ENCODE measurements at places on chromosomes 2 and 18.
A peak's percentile ranks its signal among the peaks of the same experiment; 100 is the strongest.

GRCh38 chr2:207747653-207748560 is 21.8 kb downstream of the FZD5 start:
- DNase-seq: no peak

DNA sequence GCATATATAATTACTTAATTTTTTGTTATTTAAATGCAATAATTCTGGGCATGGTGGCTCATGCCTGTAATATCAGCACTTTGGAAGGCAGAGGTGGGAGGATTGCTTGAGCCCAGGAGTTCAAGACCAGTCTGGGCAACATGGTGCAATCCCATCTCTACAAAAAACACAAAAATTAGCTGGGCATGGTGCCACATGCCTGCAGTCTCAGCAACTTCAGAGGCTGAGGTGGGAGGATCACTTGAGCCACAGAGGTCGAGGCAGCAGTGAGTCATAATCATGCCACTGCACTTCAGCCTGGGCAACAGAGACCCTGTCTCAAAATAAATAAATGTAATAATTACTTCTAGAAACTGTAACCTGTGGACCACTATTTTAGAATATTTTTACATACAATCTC is 21.5 kb upstream of the TMEM87B start:
- DNase-seq: no peak

DNA sequence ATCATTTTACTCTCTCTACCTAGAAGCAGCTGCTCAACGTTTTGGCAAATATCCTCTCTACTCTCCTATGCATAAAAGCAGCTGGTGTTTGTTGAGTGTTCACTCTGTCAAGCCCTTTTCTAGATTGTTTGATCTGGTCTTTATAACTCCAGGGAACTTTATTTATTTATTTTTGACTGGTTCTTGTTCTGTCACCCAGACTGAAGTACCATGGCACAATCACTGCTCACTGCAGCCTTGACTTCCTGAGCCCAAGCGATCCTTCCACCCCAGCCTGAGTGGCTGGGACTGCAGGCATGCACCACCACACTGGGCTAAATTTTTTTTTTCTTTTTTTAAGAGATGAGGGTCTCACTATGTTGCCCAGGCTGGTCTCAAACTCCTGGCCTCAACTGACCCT is 12.7 kb downstream of the CATIP start:
- DNase-seq: no peak

- DNase-seq: no peak
These were observed 21.3 kb downstream of the OTOF start for GRCh38 chr2:26456440-26457250.

- DNase-seq: no peak
These were observed 96.2 kb downstream of the MYO1B start for GRCh38 chr2:191341436-191341835.

DNA sequence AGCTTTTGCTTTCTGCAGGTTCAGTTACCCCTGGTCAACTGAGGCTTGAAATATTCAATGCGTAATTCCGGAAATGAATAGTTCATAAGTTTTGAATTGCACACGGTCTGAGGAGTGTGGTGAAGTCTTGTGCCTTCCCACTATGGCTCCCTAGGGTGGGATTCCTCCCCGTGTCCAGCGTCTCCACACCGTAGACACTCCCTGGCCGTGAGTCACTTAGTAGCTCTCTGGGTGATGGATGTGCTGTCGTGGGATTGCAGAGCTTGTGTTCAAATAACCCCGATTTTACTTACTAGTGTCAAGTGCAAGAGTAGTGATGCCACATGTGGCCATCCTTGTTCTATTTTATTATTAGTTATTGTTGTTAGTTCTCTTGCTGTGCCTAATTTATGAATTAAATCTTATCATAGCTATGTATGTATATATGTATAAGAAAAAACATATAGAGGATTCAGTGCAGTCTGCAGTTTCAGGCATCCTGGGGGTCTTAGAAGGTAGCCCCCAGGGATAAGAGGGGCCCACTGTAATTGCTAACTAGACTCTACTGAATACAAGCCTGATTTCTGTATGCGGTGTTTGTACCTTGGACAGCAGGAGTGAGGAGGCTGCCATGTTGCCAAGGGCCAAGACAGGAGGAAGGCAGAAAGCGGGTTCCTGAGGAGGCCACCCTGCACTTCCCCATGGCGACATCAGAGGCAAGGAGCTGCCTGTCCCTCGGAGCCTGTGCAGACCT is 47.7 kb upstream of the PDIA6 start:
- no peak for DNase-seq

DNA sequence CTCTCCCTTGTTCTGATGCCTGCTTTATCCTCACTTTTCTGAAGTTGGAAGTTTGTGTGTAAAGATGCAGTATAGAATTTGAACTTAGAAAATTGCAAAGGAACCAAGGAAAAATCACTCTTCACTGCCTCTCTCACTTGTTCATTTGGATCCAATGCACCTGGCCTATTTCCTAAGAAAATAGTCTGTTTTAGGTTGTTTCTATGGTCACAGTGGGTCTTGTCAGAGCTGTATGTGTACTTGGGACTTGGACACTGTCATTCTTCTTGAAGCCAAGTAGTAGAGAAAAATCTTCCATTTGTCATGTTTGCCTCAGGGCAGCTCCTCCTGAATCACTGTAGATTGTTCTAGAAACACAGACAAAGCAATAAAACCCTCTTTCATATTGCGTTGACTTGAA is 80.3 kb upstream of the SESTD1 start:
- DNase-seq: no peak

DNA sequence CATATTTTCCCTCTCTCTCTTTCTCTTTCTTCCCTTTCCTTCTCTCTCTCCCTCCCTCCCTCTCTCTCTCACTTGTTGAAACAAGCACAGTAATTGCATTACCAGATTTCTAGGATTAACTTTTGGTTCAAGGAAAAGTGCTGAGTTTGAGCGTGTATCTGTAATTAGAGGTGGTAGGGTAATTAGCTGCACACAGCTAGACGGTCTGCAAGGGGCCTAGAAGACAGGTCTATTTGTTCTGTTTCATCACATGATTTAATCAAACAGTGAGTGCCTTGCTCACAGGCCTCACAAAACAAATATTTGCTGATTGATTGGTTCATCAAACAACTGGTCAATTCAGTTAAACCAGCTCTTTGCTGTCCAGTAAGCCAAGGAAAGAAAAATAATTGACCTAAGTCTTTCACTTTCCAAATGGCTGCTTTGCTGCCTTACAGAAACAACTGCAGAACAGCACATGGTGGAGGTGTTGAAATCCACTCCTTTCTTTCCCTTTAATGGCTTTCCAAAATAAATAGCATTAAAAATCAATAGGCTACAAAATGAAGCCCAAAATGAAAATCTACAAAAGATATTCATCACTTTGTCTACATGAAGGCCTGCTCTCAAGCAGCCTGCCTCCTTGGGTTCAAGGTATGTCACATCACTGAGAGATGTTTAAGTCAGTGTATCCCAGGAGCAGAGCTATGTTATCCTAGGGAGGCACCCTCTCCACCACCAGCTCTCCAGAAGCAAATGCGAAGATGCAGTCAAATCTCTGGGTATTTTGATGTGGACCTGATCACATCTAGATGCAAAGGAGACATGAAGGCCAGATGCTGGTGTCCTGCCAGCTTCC is 264.4 kb upstream of the SIX2 start:
- DNase-seq: no peak

GRCh38 chr2:20378341-20378740 is 27.7 kb upstream of the PUM2 start:
- DNase-seq: no peak

DNA sequence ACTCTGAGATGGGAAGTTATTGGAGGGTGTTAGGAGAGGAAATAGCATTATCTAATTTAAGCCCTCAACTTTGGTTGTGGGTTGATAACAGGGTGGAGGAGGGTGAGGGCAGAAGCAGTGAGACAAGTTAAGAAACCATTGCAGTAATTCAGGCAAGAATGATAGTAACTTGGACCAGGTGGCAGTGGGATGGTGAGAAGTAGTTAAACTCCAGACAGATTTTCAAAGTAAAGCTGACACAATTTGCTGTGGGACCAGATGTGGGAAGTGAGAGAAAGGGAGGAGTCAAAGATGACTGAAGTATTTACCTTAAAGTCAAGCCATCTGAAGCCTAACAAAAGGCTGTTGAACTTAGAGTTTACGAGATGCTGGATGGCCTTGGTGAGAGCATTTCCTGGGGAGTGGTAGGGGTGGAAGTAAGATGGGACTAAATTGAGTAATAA is 163.2 kb upstream of the KLF7 start:
- DNase-seq: no peak

- DNase-seq: no peak
These were observed 7.8 kb upstream of the CNNM3 start for GRCh38 chr2:96808176-96808837.

DNA sequence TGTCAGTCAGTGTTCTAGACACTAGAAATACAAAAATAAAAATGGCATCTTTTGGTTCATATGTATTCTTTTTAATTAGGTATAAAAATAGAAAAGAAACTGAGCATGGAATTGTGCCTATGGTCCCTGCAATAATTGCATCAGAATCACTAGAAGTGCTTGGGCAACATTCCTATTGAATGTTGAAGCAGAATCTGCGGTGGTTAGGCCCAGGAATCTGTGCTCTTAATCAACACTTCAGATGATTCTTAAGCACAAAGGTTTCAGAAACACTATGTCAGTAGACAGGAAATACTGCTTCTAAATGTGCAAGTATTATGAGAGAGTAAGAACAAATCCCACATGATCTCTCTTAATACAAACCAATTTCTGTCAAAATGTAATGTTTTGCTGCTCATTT is 20.3 kb upstream of the RBBP8 start:
- no peak for DNase-seq

DNA sequence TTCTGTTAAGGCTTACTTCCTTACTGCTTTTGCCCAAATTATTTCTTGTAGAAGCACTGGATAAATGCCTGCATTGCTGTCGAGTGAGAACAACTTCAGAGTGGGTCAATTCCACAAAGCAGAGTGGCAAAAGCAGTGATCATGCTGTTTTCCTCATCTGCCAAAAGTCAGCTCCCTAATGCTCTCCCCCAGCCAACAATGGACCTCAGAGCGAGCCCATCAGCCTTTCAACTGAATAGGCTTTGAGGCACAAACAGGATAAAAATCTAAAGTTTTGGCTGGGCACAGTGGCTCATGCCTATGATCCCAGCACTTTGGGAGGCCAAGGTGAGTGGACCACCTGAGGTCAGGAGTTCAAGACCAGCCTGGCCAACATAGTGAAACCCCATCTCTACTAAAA is 222.7 kb downstream of the TCF4 start:
- DNase-seq: no peak

- DNase-seq: peak; percentile 61
These were observed 107.9 kb upstream of the IL1R2 start for GRCh38 chr2:101883860-101884259.

GRCh38 chr18:37489998-37490397 is 75.6 kb downstream of the CELF4 start:
- no peak for DNase-seq

DNA sequence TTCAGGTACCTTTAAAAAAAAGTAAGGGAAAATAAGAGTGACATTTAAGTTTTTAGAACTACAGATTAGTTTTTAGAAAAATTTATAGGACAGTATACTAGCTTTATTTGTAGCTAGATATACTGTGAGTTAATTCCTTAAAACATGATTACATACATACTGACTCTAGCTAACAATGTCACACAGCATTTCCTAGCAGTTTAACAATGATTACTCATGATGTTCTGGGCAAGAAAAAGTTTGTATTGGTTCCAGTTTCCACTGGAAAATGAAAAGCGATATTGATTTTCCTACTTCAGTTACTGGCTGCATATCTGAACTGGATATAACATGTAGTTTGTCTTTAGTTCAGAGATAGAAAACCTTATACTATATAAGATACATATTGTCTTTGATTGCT is 19.4 kb downstream of the SLC39A6 start:
- no peak for DNase-seq

GRCh38 chr2:145161656-145162055 is 641.7 kb upstream of the ZEB2 start:
- no peak for DNase-seq

DNA sequence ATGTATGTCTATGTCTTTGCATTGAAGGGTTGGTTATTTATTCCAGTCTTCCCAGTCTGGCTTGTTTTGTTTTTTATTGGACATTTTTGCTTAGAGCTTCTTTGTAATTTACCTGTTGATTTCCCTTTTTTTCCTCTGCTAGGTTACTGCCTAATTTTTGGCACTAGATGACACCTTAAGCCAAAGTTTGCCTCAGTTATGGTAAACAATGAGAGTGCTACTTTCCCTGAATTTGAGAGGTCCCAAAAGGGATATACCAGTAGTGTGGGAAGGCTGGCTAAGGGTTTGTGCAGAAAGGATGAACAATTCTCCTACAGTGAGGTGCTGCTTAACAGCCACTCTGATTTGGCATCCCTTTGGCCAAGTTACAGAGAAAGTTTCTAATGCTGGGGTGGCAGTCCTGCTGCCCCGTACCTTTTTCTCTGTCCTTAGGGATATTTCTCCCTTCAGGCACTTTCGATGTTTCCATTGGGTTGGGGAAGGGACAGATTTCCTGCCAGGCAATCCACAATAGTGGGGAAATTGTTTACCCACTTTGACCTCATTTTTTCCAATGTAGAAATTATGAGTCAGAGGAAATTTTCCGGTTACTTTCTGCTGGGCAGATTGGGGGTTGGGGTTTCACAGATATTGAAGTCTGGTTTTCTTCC is 354.9 kb downstream of the PTPRM start:
- DNase-seq: no peak

GRCh38 chr2:206230060-206230762 is 44.3 kb upstream of the ZDBF2 start:
- DNase-seq: no peak

- DNase-seq: no peak
These were observed 799.6 kb upstream of the HS6ST1 start for GRCh38 chr2:129118296-129118695.

DNA sequence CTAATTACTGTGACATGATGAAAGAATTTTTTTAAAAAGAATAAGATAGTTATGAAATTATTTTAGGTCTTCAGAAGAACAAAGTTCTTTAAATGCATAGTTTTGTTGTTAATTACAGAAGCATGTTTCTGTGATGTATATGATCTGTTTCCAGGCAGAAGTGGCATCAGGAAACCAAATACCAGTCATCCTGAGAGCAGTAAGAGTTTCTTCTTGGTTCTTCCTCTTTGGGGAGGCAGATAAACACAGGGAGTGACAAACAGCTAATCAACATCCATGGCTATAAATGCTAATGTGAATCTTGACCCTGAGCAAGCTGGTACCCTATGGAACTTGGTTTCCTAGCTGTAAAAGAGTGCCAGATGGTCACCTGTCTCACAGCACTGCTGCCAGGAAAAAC is 29.2 kb downstream of the WIPF1 start:
- no peak for DNase-seq

DNA sequence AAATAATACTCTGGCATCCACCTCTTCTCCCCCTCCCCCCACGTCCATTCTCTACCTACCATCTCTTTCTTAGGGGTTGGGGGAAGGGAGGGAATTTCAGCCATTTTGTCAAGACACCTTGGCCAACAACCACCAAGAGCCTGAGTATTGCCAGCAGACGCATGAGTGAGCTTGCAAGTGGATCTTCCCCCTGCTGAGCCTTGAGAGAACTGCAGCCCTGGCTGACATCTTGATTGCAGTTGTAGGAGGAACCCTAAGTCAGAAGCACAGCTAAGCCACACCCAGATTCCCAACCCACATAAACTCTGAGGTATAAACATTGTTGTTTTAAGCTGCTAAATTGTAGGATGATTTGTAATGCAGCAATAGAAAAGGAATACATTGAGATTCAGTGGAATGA is 165.6 kb downstream of the TMEFF2 start:
- peak; percentile 65 for DNase-seq

GRCh38 chr2:240466579-240467148 is 31.2 kb downstream of the GPC1 start:
- no peak for DNase-seq

- no peak for DNase-seq
These were observed 866.0 kb upstream of the ACVR2A start for GRCh38 chr2:146978577-146979555.

Data from NAMALWA (cell line).